ENCODE measurements at places on chromosomes 16 and 17. TPM values are rescaled to one million over a fixed set of nuclear protein-coding genes. Genes with fewer than 3 reads are reported as not detected.

DNA sequence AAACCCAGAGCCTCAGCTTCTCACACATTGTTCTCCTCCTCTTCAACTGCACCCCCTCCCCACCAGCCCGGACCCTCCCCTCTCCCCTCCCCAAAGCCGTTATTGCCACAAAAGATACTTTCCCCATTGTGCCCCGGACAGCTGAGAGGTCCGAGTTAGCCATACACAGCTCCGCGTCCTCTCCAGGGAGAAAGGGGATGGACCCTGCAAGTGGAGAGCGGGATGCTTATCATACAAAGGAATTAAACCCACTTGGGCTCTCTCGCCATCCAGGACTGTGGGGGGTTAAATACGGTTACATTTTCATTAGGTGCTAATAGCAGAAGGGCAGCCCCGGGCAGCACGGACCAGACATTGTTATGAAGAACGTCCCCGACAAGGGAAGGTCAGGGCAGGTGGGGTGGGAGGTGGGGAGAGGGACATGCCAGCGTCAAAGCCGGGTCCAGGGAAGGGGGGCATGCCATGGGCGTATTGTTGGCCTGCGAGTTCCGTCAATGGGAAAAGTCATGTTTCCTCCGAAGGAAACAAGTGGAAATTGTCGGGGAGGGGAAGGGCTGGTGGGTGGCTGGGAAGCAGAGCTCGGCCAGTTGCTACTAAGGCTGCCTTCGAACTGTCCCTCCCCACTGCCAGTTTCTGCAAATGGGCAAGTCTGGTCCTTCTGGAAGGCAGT is 99.1 kb downstream of the SOX9 start:
- DNase-seq = no peak

DNA sequence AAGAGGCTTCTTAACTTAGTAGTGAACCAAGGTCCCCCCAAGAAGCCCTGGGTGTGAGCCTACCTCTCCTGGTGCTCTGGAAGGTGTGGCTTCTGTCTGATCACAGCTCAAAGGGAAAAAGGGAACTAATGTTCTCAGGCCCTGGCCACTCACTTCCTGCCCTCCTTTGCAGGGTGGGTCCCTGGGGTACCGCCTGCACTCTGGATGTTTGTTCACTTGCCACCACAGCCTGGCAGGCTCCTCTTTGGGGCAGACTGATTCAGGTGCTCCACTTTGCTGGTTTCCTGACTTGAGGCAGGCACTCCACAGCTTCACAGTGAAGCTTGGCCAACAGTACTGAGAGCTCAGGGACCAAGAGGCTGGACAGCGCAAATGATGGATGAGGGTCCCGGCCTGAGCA is 5.9 kb upstream of the MYO15A start:
- no peak for DNase-seq

GRCh38 chr17:57926723-57927047 is 28.5 kb downstream of the CUEDC1 start:
- no peak for DNase-seq

DNA sequence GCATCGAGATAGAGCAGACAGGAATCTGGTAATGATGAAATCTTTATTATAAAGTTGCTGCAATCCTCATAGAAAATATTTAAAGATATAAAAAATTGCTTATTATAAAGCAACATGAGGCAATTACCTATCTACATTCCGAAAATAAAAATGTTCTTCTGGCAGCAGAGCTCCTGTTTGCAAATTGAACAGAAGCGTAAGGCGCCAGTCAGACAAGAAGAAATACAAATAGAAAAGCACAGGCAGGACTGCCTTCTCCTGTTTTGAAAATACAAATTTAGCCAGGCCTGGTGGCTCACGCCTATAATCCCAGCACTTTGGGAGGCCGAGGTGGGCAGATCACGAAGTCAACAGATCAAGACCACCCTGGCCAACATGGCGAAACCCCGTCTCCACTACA is 95.6 kb downstream of the CDYL2 start:
- no peak for DNase-seq

DNA sequence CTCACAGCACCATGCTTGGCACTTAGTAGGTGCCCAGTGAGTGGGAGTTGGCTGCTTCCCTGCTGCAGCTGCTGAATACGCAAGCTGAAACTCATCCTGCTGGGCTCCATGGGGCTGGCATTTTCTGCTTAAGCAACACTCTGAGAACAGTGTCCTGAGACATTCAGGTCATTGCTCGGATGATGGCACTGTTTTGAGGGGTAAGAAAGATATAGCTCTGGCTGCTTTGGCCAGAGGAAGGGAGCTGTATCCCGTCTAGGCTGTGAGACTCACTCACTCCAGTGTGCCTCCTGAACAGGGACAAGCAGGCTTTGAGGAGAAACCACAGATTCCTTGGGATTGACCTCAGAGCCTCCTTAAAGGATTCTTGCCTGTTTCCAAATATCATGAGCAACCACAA is 120.5 kb downstream of the CLEC16A start:
- no peak for DNase-seq

GRCh38 chr16:3659251-3659650 is 4.8 kb downstream of the DNASE1 start:
- no peak for DNase-seq

GRCh38 chr17:64411999-64412771 is 21.5 kb upstream of the PECAM1 start:
- no peak for DNase-seq

DNA sequence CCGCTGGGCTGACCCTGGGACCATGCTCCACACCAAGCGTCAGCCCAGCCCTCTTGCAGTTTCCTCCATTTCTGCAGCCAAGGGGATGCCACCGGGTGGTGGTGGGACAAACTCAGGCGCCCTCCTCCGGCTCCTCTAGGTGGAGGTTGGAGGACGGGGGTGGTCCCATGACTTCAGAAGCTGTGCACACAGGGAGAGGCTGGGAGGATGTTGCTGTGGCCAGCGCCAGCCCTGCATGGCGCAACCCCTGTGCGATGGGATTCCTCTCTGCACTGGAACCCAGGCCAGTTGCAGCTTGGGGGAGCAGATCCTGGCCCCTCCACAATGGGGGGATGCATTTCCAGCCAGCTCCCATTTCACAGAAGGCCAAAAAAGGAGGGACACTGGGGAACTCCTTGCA is 246.5 kb downstream of the C16orf95 start:
- no peak for DNase-seq

DNA sequence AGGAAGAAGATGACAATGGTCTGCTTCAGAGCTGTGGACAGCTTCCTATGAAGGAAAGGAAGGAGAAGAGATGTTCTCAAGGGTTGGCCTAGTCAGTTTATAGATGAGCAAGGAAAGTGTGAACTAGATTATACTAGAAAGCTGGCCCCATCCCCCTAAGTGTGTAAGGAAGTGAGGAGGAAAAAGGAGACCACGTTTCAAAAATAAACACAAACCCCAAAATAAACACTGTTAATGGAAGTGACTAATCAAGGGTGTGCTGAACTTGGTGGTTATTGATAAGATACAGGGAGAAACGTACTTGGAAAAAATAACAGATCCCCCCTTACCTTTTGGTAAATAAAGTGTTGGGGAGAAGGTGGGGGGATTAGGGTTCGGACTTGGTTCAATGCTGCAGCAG is 267.1 kb downstream of the SOX9 start:
- no peak for DNase-seq

- peak; percentile 70 for DNase-seq
Observed at GRCh38 chr16:75495076-75495674, at the start of gene CHST6. CHST6 (minus strand) TSS chr16:75495441; CDS start chr16:75479828, 15,613 bp downstream.

- peak; percentile 60 for DNase-seq
Observed at GRCh38 chr16:31471875-31472708, at the start of gene TGFB1I1. TGFB1I1 (plus strand) TSS chr16:31472152; CDS start chr16:31472189, 37 bp downstream.

DNA sequence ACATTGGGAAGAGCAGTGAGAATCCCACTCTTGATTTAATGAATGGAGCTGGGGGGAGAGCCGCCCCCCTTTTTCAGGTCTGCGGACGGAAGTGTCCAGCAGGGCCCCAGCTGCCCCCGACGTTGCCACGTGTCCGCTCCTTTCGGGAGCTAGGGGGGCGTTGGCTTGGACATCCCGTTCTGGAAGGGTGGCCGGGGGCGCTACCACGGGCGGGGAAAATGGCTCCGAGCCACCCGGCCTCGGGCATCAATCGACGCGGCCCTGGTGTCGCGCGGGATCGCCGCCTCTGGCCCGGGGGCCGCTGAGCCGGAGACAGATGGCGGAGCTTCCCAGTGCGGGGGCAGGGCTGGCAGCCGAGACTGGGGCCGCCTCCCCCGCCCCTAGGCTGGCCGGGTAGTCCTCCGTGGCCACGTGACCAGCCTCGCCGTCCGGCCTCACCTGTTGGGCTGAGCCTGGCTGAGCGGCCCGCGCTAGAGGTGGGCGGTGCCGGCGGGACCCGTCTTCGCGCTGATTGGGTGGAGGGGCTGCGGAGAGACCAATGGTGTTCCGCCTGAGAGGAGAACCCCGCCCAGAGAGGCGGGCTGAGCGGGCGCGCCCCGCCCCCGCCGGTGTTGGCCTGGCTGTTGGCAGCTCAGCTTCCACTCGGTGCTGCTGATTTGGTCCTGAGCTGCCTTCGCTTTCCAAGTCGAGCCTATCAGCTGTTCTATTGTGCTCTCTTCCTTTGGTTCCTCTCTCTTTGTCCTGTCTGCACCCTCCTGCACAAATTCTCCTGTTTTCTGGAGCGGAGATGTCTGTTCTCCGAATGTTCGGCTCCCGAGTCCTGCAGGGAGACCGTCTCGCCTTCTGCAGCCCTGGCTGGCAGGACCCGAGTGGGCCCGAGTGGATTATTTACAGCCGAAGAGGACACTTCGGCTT is 8.3 kb downstream of the HS3ST3B1 start:
- DNase-seq = peak; percentile 79

- DNase-seq = no peak
Observed at GRCh38 chr17:39599665-39600231, 8.0 kb downstream of the NEUROD2 start.

DNA sequence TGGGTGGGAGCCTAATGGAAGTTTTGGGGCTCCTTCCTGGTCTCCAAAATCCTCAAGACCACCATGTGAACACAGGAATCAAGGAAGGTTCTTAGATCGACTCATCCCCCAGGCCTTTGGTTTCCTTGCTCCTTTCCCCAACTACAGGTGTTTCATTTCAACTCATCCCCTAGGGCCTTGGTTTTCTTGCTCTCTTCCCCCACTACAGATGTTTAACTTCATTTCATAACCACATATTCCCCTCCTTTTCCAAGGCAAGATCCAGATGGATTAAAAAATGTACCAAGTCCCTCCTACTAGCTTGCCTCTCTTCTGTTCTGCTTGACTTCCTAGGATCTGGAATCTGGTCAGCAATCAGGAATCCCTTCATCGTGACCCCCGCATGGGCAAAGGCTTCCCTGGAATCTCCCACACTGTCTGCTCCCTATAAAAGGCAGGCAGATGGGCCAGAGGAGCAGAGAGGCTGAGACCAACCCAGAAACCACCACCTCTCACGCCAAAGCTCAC is at the start of gene CCL11:
CCL11 (plus strand) TSS at position 457 of the 507 bp plus-strand sequence. CDS start 67 bp downstream, outside the sequence.
- no peak for DNase-seq

- DNase-seq = peak; percentile 100
Observed at GRCh38 chr16:89700100-89700648, 1.3 kb downstream of the SPATA2L start.

DNA sequence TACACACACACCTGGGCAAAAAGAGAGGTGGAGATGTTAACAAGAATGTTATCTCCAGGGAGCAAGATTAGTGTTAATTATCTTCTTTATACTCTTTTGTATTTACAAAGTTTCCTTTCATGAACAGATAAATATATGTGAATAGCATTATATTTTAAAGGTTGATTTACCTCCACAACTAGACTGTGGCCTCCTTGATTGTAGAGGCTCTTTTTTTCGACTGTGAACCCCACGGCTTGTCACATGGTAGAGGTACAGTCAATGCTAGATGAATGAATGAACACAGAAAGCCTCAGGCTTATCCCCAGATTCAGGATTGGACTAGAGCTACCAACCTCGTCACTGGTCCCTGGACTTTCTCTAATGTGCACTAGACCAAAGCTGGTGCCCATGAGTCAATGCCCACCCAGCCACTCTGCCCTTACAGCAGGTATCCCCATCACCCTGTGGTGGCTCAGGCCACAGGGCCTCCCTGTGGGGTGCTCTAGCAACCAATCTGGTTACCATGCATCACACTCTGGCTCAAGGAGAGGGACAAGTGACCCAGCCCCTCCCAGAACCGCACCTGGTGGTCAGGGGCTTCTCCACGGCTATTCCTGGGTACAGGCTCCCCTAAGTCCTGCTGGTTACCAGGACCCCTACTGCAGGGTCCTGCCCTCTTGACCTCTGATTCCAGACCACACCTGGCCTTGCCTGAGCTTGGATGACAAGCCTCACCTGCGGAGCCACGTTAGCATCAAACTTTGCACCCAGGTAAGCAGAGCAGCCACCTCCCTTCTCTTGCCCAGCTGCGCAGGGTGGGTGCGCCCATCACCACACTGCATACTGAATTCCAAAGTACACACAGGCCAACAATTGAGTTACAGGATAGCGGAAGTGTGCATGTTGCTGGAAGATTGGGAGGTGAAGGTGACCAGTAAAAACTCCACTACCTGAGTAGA is 101.0 kb downstream of the CDYL2 start:
- no peak for DNase-seq

- DNase-seq = no peak
Observed at GRCh38 chr17:43314611-43315011, 80.8 kb upstream of the RNU2-1 start.

DNA sequence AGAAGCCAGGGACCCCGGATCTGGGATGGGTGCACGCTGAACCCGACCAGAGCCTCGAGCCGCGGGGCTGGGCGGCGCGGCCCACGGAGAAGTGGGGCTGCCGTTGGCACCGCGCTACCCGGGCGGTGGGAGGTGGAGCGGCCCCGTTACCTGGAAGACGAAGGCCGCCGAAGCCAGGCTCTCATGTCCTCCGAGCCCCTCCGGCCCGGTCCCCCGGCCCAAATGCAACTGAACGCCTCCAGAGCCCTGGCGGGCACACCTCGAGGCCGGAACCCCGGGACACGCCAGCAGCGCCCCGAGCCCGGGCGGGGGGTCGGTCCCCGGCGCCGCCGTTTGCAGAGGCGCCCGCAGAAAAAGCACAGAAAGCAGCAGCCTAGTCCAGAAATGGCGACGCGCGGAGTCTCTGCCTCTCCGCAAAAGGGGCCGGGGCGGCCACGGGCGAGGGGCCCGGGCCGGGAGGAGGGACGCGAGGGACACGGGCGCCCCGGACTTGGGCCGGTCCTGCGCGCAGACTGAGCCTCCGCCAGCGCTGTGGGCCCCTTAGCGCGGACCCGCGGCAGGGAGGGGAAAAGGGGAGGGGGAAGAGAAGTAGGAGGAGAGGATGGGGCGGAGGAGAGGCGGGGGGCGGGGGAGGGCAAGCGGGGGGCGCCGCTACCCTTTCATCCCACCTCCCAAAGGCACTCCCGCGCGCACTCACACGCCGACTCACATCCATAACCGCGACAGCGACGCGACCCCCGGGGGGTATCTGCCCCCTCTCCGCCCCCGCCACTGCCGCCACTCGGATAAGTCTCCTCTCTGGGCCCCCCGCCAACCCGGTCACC is 1.4 kb downstream of the AXIN2 start:
- DNase-seq = no peak

GRCh38 chr17:48373130-48373830 is 56.7 kb downstream of the SKAP1 start:
- no peak for DNase-seq

The OTOP2 gene
- total RNA-seq = not detected

The AURKB gene
- 3.7 TPM for total RNA-seq

The GDPD3 gene
- 1.2 TPM for total RNA-seq

The HS3ST3A1 gene
- 0.41 TPM for total RNA-seq

The FOXF1 gene
- 0.41 TPM for total RNA-seq

The SULT1A3 gene
- 5.3 TPM for total RNA-seq

The TP53TG3D gene
- 1.2 TPM for total RNA-seq

The SMIM36 gene
- not detected for total RNA-seq

The CACNG5 gene
- 2.9 TPM for total RNA-seq

All from frontal cortex (tissue), 4 donors.